ENCODE measurements at places on chromosomes 1 and 21.

DNA sequence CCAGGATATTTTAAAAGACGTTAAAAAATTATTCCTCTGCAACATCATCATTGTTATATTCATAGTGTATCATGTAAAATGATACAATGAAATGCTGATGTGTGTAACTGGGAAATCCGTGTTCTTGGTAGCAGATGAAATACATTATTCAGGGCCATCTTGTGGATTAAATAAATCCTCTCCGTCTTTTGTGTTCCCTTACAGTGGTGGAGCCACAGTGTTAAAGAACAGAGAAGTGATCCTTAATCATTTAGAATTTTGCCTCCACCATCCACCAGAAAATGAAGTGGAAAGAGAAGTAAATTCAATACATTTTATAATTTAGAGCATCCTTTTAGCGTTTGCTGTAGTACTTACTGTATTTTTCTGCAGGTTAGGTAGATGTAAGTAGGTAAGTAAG, 1.3 kb downstream of the DYRK3 start:
- no peak for DNase-seq

DNA sequence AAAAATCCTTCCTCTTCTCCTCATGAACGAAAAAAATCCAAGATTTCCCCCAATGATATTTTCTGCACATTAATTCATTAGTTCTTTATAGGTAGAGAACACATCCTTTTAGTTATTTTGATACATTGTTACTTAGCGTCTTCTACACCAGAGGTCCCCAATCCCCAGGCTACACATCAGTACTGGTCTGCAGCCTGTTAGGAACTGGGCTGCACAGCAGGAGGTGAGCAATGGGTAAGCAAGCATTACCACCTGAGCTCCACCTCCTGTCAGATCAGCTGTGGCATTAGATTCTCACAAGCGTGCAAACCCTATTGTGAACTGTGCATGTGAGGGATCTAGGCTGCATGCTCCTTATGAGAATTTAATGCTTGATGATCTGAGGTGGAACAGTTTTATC, 13.0 kb downstream of the EXTL2 start:
- no peak for DNase-seq

DNA sequence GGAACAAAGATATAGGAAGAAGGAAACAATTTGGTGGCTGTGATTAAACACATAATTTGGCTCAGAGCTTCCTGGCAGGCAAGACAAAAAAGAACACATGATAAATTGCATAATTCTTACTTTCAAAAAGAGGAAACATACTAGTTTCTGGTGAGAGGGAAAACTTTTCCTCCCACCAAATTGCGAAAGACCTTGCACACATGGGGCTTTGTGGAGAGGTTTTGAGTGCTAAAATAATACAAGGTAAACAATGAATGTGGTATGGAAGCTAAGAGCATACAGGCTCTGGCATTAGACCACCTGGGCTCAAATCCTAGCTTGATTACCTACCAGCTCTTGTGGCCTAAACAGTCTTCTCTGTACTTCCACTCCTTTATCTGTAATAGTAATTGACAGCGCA, 140.2 kb upstream of the HOOK1 start:
- DNase-seq, result peak; percentile 70

- no peak for DNase-seq
Measured at GRCh38 chr1:97913506-97914139, 7.2 kb downstream of the DPYD start.

GRCh38 chr1:161678500-161678899, 15.6 kb downstream of the FCGR2B start:
- DNase-seq, result no peak

- no peak for DNase-seq
Measured at GRCh38 chr1:94716965-94717364, 103.2 kb upstream of the SLC44A3 start.

- DNase-seq, result no peak
Measured at GRCh38 chr1:64234714-64235113, 31.3 kb downstream of the UBE2U start.

DNA sequence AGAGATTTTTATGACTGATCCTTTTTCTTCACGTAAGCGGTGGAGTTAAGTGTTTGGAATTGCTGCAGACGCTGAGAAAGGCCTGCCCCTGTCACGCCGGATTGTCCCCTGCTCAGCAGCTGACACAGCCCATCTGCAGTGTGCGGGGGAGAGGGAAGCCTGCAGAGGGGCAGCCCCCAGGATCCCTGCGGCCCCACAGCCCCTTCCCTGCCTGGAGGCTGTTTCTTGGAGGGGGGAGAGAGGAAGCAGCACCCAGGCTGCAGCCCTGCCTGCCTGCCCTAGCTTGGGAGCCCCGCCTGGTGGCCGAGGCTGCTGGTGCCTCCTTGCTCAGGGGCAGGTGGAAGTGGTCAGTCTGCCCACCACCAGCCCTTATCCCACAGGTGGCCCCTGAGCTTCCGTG, 50.7 kb downstream of the PRDM16 start:
- no peak for DNase-seq

DNA sequence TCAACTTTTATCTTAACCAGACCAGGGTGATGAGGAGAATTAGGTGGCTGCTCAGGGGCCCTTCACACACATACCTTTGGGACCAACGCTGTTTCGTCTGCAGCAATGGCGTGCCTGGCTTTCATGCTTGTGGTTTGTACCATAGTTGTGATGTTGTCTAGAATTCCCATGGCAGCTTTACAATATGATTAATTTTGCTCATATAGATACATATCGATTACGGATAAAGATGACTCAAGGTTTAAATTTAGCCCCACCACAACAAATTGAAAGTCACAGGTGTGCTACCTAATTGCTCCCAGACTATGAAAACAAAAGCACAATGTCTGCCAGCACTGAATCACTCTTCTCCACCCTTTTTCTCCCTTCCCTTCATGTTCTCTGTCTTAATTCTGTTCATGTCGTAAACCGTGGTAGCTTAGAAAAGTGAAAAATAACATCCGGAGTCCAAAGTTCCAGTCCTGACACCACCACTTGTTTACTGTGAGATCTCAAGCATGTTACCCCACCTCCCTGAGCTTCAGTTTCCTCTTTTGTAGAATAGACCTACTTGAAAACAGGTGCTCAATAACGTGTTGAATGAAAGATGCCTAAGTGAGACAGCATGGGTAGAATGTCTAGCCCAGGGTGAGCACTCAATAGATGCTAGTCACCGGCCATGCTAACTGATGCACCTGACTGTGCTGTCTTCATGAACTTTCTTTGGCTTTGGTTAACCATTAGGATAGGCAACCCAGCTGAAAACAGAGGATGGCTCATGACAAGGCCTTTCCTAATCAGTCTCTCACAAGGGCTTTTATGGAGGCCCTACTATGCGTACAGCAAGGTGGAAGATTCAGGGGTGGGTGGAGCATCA, 22.1 kb upstream of the JUN start:
- no peak for DNase-seq

- DNase-seq, result no peak
Measured at GRCh38 chr1:79113836-79114235, 107.3 kb upstream of the ADGRL4 start.

DNA sequence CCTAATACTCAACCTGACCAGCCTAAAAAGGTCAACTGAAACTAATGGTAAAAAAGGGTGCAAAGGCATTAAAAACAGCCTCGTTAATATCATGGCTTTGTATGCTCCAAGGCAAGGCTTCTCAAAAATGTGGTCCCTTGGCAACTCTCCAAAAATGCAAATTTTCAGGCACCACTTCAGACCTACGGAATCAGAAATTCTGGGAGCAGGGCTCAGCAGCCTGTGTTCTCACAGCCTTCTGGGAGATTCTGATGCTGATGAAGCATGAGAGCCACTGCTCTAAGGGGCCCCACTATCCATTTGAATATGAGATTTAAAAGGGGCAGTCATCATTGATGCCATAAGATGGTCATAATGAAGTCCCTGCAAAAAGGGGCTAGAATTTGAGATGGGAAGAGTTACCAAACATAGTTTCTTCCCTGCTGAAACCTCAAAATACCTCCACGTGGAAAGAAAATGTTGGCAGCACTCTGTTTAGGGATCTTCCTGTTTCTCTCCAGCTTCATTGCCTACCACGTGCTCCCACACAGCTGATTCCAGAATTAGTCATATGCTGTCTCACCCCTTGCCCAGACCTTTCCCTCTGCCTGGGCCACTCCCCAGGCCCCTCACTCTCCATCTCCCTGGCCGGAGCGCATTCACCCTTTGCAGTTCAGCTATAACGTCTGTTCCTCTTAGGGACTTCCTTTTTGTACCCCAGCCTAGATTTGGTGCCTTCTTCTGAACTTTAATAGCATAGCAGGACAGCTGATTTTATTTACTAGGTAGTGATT, 46.7 kb downstream of the PHC2 start:
- no peak for DNase-seq

DNA sequence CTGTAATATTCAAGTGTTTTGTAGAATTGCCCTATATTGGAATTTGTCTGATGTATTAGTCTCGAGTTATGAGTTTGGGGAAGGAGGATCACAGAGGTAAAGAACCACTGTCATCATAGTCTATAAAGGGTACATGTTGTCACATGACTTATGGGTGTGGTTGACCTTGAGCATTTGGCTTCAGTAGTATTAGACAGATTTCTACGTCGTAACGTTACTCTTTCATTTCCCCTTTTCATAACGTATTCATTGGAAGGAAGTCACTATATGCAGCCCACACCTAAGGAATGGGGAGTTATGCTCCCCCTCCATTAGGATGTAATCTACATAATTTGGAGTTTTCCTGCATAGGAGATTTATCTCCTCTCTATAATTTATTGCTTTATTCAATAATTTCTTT, 110.1 kb upstream of the VAV3 start:
- peak; percentile 30 for DNase-seq

- DNase-seq, result peak; percentile 79
Measured at GRCh38 chr1:101119289-101119688, 93.7 kb upstream of the DPH5 start.

DNA sequence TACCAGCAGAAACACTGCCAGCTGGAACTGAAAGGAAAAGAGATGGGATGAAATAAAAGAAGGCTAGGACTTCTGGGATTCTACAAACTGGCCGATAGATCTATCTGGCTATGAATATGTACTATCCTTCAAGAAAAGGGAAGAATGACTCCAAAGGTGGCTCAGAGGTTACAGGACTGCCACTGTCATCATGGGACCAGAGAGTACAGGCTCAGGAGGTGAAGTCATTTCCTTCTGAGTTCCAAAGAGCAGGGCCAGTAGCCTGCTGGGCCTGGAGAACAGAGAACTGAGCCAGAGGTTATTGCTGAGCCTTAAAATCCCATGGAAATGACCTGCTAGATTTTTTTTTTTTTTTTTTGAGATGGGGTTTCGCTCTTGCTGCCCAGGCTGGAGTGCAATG, 27.6 kb downstream of the ZNF496 start:
- DNase-seq, result no peak

- no peak for DNase-seq
Measured at GRCh38 chr1:151891512-151891911, 17.8 kb downstream of the THEM4 start.

DNA sequence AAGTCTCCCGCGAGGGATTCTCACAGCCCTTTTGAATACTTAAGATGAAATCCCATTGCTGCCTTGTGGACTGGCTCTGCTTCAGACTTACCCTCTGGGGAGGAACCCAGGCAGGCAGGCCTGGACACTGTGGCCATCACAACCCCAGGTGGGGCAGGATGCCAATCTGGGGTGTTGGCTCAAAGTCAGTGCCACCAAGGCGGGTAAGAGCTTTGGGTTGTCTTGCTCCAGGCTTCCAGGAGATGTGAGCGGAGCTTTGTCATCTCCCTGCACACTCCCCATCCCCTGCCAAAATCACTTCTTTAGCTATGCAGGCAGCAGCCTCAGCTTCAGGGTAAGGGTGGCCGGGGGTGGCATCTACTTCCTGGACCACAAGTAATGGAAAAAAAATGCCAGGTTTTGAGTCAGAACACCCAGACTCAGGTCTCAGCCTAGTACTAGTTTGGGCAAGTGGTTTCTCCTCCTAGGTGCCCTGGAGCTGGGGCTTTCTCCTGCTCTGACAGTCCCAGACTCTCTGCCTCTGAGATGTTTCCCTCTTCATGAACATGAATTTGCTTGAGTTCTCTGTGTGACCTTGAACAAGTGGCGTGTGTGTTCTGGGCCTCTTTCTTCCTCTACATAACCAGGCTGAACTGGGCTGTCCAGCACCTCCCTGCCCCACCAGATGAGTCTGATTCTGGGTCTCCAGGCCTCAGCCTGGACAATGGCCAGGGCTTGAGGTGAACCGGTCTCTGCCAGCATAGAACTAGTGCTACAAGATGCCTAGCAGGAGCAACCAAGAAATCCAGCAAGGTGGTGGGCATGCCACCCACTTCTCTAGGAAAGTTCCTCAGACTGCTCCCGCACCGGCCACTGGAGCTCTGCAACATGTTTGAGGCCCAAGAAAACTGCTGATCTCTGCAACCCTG, 65.4 kb downstream of the VWA5B1 start:
- DNase-seq, result no peak

DNA sequence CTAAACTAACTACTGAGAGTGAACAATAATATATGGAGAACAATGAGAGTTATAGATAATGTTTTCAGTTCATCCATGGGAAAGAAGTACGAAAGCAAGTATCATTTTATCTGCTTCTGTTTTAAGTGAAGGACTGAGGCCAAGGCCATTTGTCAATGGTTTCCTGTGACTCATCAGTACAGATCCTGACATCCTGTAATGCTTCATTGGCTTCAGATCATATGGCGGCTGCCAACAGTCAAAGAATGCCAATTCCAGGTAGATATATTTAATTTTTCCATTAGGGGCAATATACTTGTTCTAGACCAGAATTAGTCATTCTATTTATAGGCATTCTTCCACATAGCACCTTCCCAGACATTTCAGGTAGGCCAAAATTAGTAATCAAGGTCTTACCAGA, 97.3 kb downstream of the USH2A start:
- no peak for DNase-seq

Data from hematopoietic multipotent progenitor cell treated with erythropoietin and hydrocortisone succinate and interleukin-3 and kit ligand, for 6 days (in vitro differentiated cells).